ENCODE measurements at places on chromosomes 2 and 18.

- no peak for DNase-seq
Observed at GRCh38 chr18:55821219-55821618, 233.2 kb upstream of the TCF4 start.

DNA sequence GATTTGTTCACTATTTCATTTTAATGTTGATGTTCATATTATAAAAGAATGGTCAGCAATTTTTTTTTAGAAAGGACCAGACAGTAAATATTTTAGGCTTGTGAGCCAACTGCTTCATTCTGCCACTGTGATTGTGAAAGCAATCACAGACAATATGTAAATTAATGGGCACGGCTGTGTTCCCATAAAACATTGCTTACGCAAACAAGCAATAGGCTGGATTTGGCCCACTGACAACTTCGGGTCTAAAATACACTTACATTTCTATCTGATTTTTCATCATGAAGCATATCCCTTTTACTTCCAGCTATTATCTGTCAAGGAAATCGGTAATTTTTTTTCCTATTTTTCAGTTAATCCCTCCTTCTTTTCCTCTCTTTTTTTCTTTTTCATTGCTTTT lies 182.2 kb upstream of the CDH2 start:
- no peak for DNase-seq

GRCh38 chr2:22701561-22702160 lies 683.3 kb upstream of the KLHL29 start:
- DNase-seq = no peak

GRCh38 chr2:185384822-185385560 lies 353.6 kb upstream of the FSIP2 start:
- DNase-seq = no peak

GRCh38 chr2:199383021-199383420 lies 74.7 kb downstream of the SATB2 start:
- DNase-seq = no peak

- no peak for DNase-seq
Observed at GRCh38 chr2:149075853-149076252, 37.4 kb downstream of the LYPD6B start.

All from NCI-H526 treated with DMSO at 0.1 percent for 48 hours (cell line).